Fibroblast of gingiva (primary cell): ENCODE measurements at places on chromosomes 5 and 9.

- peak; percentile 47 for DNase-seq
These were observed 13.1 kb downstream of the MARCHF6 start for GRCh38 chr5:10366310-10367272.

DNA sequence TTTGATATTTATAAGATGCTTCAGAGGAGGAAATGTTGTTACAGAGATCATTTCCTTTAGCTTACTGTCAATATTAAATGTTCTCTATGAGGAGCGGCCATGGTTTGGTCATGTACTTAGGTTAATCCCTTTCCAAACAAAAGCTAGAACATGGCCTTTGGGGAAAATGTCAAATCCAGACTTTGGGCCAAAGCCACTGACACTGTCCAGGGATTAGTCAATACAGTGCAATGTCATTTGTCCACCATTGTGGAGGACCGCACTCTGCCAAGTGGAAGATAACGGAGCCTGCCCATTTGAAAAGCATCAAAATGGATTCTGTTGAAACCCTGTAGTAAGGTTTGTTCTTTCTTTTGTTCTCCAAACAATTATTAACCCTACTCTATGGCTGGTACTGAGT is 50.1 kb downstream of the FRMPD1 start:
- no peak for DNase-seq

- DNase-seq: no peak
These were observed 463.1 kb downstream of the NR2F1-AS1 start for GRCh38 chr5:93117751-93118531.

- no peak for DNase-seq
These were observed 14.6 kb downstream of the IL33 start for GRCh38 chr9:6230037-6230780.

DNA sequence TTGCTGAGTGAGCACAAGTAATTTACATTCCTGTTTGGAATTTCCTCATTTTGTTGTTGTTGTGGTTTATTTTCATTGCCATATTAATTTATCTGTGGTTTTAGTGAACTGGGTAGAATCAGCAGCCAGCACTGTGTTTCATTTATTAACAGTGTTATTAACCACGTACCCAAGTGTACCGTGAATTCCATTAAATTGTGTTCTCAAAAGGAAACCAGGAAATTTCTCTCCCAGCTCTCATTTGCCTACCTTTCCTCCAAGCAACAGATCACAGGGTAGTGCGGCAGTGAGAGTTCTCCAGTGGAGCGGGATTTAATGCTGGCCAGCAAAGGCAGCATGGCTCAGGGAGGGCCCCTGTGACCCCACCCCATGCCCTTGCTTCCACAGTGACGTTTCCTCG is 54.6 kb downstream of the MVB12B start:
- no peak for DNase-seq

DNA sequence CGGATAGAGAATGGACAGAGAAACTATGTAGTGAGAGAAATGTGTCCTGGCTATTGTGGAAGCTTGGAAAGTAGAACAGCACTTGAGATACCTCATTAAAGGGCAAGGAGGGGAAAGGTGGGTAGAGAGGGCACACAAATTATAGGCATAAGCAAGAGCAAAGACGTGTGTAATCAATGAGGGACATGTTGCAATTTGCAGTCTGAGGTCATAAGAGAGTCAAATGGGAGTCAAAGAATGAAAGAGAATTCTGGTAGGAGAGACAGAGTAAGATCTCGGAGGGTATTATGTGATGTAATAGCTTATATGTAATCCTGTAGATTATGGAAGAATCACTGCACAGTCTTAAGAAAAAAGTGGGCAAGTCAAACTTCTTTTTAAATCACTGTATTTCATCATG is 312.0 kb upstream of the RGMB start:
- no peak for DNase-seq

DNA sequence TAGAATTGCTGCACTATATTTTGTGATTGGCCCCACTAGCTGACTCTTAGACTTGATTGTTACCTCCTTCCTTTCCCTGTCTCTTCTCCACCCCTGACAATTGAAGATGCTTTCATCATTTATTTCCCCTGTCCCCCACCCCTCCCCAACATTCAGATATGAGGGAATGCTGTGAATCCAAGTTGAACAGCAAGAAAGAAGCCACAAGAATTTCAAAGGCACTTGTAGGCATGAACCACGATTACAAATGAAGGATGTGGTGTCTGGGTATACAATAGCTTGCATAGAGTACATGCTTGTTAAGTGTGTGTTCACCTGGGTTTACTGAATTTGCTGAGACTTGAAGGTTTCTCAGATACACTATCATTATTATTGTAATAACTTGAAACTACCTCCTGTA is 78.3 kb upstream of the TRIO start:
- no peak for DNase-seq

- DNase-seq: peak; percentile 36
These were observed 23.0 kb downstream of the SLC36A1 start for GRCh38 chr5:151470439-151470838.
